ENCODE measurements at places on chromosomes 1 and 21.

- DNase-seq, result no peak
Observed at GRCh38 chr21:43770066-43770655, 5.9 kb downstream of the CSTB start.

- no peak for DNase-seq
Observed at GRCh38 chr1:156194300-156194652, 372 bp downstream of the SLC25A44 start.

GRCh38 chr1:30083800-30084464, 639.5 kb downstream of the MATN1 start:
- no peak for DNase-seq

GRCh38 chr21:25845729-25846256, 111.0 kb downstream of the GABPA start:
- no peak for DNase-seq

DNA sequence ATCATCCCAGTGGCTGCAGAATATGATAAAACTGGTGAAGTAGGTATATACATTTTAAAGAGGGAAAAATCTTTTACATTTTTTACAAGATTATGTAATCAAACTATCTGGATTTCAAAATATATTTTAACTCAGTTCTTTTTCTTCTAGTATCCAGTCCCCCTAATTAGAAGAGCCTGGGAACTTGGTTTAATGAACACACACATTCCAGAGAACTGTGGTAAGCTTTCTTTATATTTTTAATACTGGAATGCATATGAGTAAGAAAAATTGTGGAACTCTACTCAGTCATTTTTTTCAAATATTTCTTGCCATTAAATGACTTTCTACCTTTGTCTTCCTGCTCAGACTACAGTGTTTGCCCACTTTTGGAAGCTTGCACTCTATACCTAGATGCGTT, 8.2 kb downstream of the ACADM start:
- DNase-seq, result no peak

GRCh38 chr21:45539046-45539795, 3.0 kb downstream of the SLC19A1 start:
- no peak for DNase-seq

DNA sequence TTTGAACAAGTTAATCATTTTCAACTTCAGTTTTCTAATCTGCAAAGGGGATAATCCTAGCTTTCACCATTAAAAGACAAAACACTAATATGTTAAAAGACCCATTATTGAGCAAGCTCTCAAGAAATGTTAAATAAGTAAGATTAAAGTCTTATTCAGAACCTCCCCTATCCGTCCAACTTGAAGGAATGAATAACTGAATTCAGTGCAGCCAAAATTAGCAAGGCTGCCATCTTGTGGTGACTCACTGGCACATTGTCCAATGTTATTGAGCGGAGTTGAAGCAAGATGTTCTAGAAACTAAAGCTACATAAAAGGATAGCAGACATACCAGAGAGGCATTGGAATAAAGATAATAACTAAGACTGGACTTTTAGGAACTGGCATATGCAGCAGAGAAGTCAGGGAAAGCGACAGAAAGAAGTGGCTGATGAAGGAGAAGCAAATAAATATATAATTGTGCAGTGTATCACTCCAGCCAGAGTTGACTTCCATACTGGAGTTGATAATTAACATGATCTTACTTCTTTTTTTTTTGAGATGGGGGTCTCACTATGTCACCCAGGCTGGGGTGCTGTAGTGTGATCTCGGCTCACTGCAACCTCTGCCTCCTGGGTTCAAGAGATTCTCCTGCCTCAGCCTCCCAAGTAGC, 8.2 kb upstream of the CAP1 start:
- DNase-seq, result no peak

- DNase-seq, result no peak
Observed at GRCh38 chr1:100847361-100848082, 47.1 kb downstream of the EXTL2 start.

DNA sequence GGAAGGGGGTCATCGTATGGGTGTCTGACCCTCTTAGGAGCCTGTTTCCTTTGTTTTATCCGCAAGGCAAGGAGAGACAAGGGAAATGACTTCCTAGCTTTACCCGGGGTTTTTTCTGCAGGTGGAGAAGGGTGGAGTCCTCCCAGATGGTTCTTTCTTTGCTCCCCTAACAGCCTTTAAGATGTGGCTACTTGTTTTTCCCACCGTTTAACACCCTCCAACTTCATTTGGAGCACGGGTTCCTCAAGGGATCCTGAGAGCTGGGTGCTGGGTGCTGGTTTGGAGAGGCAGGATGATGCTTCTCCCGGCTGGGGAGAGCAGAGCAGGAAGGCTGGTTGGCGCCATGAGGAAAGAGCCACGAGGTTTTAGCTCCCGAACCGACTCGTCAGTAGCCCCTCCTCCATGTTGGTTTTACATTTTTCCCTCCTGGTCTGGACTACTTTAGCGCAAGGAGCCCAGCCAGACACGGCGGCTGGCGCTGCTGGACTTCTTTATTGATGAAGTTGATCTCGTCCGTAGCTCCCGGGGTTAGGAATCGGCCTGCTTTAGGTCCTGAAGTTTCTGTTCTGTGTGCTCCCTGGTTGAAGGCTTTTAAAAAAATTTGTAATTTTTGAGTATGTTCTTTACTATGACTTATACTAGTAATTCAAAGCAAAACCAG, 1.4 kb downstream of the UCK2 start:
- no peak for DNase-seq

- DNase-seq, result no peak
Observed at GRCh38 chr1:168974611-168975010, 131.9 kb upstream of the ATP1B1 start.

DNA sequence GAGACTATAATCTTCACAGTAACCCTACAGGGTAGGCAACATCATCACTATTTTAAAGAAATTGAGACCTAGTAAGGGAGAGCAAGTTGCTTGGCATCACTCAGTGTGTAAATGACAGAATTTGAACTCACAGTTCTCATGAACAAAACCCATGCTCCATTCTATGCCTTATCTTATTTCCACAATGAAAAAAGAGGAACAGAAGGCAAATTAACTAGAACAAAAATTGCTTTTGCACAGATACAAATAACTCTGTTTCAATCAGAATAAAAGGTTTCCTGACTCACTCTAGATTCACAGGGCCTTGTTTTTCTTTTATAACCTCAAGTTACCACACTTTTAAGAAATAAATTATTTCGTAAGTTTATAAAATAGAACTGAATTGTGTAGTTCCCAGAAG, 90.1 kb downstream of the UCHL5 start:
- no peak for DNase-seq

DNA sequence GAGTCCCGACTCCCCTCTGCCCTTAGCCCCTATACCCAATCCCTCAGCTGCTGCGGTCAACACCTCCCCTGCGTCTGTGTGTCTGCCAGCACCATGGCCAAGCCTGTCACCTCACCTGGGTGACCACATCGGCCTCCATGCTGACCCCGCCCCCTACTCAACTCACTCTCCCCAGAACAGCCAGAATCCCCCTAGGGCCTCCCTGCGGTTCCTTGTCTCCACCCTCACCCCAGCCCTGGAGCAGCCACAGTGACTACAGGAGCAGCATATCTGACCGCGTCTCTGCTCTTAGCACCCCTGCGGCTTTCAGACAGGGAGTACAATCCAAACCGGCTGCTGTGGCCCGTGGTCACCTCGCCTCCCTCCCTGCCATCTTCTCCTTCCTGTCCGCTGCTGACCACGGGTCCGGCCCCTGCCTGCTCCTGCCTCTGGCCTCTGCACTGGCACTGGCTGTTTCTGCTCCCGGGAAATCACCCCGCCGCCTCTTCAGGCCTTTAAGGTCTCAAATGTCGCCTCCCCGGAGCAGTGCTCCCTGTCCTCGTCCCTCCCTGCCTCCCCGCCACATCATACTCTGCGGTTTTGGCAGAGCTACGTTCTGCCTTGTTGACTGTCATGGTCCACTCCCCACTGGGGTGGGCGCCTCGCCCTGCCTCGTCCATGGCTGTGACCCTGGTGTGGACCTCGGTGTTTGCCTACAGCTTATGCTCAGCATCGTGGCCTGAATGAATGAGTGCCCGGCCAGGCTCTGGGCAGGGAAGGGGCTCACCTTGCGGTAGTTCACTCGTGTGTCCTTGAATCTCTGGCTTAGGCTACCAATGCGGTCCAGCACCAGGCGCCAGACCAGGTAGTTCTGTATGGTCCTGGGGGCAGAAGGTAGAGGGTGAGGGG, 11.1 kb downstream of the PRXL2B start:
- no peak for DNase-seq
